Memory B cell (primary cell): ENCODE measurements at places on chromosomes 13 and 19.
A peak's percentile ranks its signal among the peaks of the same experiment; 100 is the strongest.

DNA sequence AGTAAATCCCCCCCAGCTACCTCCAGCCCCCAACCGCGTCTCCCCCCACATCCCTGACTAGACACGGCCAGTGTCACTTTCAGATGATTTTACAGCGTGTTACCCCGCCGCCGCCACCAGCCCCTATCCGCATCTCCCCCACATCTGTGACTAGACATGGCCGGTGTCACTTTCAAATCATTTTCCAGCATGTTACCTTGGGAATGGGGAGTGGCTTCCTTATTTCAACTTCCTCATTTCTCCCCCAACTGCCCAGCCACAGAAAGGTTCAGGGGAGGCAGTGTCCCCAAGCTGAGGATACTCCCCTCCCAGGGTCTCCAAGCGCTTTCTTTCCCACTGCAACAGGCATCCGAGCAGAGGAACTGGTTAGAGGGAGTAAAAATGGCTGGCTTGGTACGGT is 18.4 kb downstream of the ADGRL1 start:
- H3K4me1 ChIP-seq, result peaks cover 6% of the 10 kb centered on the region
- H3K36me3 ChIP-seq, result no peaks in the 10 kb centered on the region
- DNase-seq, result no peak
- no peak overlapping the region for H3K4me3 ChIP-seq
- H3K27me3 ChIP-seq, result peaks cover 29% of the 10 kb centered on the region
- H3K27ac ChIP-seq, result no peak overlapping the region

GRCh38 chr19:917323-918151 is at the start of gene KISS1R:
Gene KISS1R (plus strand): TSS chr19:917333. CDS start chr19:917503, 170 bp downstream.
- H3K4me1 ChIP-seq, result peaks cover 21% of the 10 kb centered on the region
- peak within 1 kb of the TSS; percentile 55 for H3K27ac ChIP-seq
- peak; percentile 81 for DNase-seq
- H3K27me3 ChIP-seq, result no peaks in the 10 kb centered on the region
- no peaks in the 10 kb centered on the region for H3K36me3 ChIP-seq

GRCh38 chr19:18966307-18966706 is 25.3 kb upstream of the HOMER3 start:
- peaks cover 15% of the 10 kb centered on the region for H3K4me1 ChIP-seq
- no peaks in the 10 kb centered on the region for H3K36me3 ChIP-seq
- H3K27ac ChIP-seq, result no peak overlapping the region
- no peak overlapping the region for H3K4me3 ChIP-seq
- no peak for DNase-seq

GRCh38 chr19:40717325-40717879 is 490 bp downstream of the ITPKC start:
- H3K36me3 ChIP-seq, result peaks cover 14% of the 10 kb centered on the region
- peak overlapping the region; percentile 98 for H3K27ac ChIP-seq
- peak overlapping the region; percentile 89 for H3K4me3 ChIP-seq
- no peaks in the 10 kb centered on the region for H3K27me3 ChIP-seq
- H3K4me1 ChIP-seq, result peaks cover 43% of the 10 kb centered on the region

DNA sequence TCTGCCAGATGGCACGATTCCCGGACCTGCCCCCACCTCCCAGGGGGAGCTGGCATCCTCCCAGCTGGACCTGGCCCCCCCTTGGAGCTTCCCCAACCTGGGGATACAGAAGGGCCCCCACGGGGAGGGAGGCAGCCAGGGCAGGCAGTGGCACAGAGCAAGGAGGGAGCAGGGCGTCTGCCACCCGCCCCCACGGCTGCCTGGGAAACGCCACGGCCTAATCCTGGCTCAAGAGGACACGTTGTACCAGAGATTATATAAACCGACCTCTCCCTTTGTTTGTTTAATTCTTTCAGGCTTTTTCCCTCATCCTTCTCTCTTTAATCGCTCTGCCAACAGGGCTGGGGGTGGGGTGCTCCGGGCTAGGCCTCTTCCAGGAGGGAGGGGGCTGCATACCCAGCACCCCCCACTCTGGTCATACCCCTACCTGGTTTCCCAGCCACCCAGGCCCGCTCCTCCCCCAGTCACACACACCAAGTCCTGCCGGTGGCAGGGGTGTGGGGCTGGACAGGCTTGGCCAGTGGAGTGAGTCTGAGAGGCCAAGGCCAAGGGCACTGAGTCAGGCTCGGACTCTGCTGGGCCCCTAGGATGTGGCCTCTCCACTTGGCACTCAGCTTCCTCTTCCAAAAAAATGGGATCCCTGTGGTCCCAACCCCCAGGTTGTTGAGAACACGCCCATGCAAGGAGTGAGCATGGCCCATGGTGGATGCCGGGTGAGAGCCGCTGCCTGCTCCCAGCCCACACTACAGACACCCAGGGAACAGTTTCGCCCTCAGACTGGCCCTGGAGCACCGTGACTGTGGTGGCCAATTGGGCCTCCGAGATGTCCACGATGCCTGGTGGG is 29.5 kb upstream of the NFIC start:
- peaks cover 9% of the 10 kb centered on the region for H3K27me3 ChIP-seq
- H3K4me1 ChIP-seq, result peaks cover 5% of the 10 kb centered on the region
- H3K36me3 ChIP-seq, result no peaks in the 10 kb centered on the region
- H3K4me3 ChIP-seq, result no peak overlapping the region

DNA sequence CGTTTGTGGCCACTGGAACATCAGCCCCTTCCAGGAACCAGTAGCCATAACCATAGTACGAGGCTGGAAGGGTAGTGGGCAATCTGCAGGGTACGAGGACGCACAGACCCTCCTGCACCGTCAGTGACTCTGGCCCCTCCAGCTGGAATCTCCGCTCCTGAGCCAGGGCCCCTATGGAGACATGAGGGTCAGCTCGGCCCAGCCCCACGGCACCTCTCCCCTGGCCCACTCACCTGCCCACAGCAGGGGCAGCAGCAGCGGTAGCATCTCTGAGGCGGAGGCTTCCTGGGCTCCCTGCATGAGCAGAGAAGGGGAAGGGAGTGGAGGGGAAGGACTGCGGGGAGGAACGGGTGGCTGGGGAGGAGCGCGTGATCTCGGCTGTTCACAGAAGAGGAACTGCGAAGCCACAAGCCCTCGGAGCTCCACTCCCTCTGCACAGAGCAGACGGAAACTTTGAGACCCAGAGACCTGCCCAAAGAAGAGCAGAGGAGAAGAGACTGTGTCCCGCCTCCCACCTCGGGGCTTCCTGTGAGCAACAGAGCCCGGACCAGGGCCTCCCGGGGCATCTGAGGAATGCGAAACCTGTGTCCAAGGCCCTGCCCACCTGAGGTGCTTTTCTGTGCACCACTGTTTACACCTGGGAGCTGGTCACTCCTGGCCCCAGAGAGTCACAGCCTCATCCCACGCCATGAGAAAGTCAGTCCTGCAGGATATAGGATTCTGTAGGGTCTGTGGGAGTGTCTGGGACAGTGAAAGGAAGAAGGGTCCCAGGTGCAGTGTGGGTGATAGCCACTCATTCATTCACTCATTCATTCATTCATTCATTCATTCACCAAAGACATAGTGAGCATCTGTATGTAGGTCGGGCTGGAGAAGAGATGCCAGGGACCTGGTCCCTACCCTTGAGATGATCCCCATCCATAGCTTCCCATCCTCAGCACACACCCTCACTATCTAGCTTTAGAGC is at the start of gene SIGLEC6:
Gene SIGLEC6 (minus strand): TSS at position 322 of the 967 bp plus-strand sequence. CDS start 22 bp downstream, at position 300.
- no peaks in the 10 kb centered on the region for H3K36me3 ChIP-seq
- no peaks in the 10 kb centered on the region for H3K27me3 ChIP-seq
- peak within 1 kb of the TSS; percentile 91 for H3K4me3 ChIP-seq
- peak within 1 kb of the TSS; percentile 62 for H3K27ac ChIP-seq

DNA sequence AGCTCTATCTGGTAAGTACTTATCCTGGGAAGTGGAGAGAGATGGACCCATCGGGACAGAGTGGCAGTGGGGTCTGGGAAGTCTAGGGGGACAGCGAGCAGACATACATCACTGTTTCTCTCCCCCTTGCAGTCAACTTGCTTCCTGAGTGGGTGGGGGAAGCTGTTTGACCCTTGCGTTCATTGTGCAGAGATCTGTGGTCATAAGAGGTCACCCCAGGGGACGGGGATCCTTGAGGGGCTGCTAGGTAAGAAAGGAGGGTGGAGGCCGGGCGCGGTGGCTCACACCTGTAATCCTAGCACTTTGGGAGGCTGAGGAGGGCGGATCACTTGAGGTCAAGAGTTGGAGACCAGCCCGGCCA is 474 bp downstream of the ARHGEF18 start:
- H3K4me3 ChIP-seq, result peak overlapping the region; percentile 99
- DNase-seq, result no peak
- H3K4me1 ChIP-seq, result peaks cover 57% of the 10 kb centered on the region
- H3K27ac ChIP-seq, result peak overlapping the region; percentile 94

DNA sequence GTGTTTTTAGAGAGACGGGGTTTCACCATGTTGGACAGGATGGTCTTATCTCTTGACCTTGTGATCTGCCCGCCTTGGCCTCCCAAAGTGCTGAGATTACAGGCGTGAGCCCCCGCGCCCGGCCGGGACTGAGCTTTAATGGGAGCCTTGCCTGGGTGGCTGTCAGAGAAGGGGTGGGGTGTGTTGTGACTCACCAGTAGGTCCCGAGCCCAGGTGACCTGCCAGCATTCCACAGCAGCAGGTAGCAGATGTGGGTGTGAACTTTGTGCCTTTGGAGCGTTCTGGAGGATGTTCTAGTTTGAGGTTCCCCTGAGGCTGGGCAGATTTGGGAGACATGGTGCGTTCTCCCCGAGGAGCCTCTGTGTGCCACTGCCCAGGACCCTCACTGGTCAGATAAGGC is 7.1 kb upstream of the EPN1 start:
- no peaks in the 10 kb centered on the region for H3K27me3 ChIP-seq
- peaks cover 17% of the 10 kb centered on the region for H3K36me3 ChIP-seq
- H3K4me3 ChIP-seq, result no peak overlapping the region
- peaks cover 27% of the 10 kb centered on the region for H3K4me1 ChIP-seq

DNA sequence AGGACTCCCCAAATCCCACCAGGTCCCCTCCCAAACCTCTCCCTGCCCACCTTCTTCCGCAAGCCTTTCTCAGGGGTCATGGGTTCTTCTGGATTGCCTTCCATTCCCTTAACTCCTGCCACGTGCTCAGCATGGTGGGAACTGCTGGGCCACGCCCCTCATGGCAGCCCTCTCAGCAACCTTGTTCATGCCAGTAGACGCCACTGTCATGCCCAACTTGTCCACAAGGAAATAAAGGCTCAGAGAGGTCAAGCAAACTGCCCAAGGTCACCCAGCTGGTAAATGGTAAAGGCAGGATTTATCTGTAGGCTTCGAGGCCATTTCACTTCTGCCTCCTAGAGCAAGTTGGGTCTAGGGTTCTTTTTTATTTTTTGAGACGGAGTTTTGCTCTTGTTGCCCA is 10.9 kb downstream of the PRAM1 start:
- DNase-seq, result no peak
- no peaks in the 10 kb centered on the region for H3K27me3 ChIP-seq
- peaks cover 12% of the 10 kb centered on the region for H3K4me1 ChIP-seq
- no peak overlapping the region for H3K4me3 ChIP-seq
- peaks cover 27% of the 10 kb centered on the region for H3K36me3 ChIP-seq
- no peak overlapping the region for H3K27ac ChIP-seq

DNA sequence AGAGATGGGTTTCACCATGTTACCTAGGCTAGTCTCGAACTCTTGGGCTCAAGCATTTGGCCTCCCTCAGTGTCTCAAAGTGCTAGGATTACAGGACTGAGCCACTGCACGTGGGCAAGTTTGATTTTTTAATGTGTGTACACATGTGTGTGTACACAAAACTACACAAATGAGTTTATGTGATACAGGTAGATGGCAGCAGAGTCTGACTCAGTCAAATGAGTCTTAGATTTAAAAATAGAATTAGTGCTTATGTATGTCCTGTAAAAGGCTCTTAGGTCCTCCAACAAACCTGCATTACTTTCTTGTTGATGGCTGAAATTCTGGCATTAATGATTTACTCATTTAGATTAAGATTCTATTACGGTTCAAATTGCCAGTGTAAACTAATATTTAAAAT is 293.7 kb downstream of the PCDH17 start:
- H3K27ac ChIP-seq, result no peak overlapping the region
- DNase-seq, result no peak
- H3K27me3 ChIP-seq, result no peaks in the 10 kb centered on the region
- no peak overlapping the region for H3K4me3 ChIP-seq

GRCh38 chr13:78787190-78787589 is 128.2 kb upstream of the OBI1 start:
- no peak overlapping the region for H3K27ac ChIP-seq
- H3K4me1 ChIP-seq, result no peaks in the 10 kb centered on the region
- H3K27me3 ChIP-seq, result no peaks in the 10 kb centered on the region
- H3K4me3 ChIP-seq, result no peak overlapping the region

- H3K36me3 ChIP-seq, result peaks cover 3% of the 10 kb centered on the region
- no peak for DNase-seq
- no peak overlapping the region for H3K27ac ChIP-seq
- H3K4me1 ChIP-seq, result peaks cover 4% of the 10 kb centered on the region
Observed at GRCh38 chr19:39223703-39224279, 19.7 kb upstream of the SYCN start.

- no peaks in the 10 kb centered on the region for H3K36me3 ChIP-seq
- DNase-seq, result peak; percentile 37
- H3K27ac ChIP-seq, result no peak overlapping the region
- H3K4me3 ChIP-seq, result no peak overlapping the region
- peaks cover 6% of the 10 kb centered on the region for H3K4me1 ChIP-seq
Observed at GRCh38 chr13:113029487-113030258, 60.7 kb downstream of the MCF2L start.
